ENCODE measurements at places on chromosomes 1 and 21. TPM values are rescaled to one million over a fixed set of nuclear protein-coding genes. Genes with fewer than 3 reads are reported as not detected.

GRCh38 chr1:11072216-11072917 is 12.5 kb upstream of the SRM start:
- no peak for DNase-seq

DNA sequence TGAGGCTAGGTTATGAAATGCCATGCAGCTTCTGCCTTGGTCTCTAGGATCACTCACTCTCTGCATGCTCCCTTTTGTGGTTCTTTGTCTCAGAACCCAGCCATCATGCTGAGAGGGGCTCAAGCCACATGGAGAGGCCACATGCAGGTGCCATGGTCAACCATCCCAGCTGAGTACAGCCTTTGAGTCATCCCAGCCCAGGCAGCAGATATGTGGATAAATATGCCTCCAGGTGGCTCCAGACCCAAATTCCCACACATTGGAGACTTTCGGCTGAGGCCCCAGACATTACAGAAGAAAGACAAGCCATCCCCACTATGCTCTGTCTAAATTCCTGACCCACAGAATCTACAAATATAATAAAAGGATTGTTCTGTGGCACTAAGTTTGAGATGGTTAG is 102.0 kb downstream of the LHX9 start:
- DNase-seq: no peak

DNA sequence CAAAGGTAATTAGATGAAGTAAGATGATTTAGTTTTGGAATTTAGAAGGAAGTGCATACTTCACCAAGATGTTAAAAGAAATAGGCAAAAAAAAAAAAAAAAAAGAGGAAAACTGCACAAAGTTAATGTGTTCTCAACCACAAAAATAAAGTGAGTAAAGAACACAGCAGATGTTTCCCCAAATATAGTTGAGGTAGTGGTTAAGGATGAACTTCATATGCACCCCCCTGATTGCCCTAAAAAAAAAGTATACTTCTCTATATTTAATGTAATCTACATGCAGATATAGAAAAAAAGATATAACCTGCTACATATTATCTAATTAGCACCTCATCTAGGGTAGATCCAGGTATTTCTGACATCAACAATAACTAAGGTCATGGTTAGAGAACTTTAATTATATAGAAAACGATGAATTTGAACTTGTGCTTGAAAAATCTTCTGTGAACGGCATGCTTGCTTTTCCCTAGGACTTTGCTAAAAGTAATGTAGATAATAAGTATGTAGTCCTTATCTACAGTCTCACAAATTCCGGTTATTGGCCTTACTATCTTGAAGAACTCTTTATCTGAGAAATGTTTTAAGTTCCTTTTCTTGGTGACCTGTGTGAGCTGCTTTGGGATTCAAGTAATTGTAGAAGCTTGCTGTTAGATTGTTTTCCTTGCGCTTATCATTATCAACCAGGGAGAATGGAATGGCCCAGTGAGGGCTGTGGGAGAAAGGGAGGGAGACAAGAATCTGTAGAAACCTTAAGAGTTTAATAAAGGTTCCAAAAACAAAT is 70.1 kb upstream of the LRRC7 start:
- no peak for DNase-seq

- no peak for DNase-seq
Observed at GRCh38 chr1:190205713-190206112, 272.0 kb downstream of the BRINP3 start.

DNA sequence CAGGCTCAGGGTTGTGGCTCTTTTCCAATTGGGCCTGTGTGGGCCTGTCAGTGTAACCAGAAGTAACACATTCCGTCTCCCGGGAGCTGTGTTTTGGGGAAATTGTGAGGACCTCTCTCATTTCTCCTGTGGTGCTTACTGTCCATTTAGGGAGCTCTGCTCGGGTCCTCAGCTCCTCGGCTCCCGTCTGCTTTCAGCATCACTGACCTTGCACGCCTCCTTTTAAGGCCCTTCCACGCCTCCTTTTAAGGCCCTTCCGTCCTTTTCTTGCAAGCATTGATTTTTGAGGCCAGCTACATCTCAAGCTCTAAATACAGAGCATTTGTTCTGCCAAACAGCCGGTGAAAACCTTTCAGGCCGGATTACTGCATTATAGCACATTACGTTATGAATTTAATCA is 9.7 kb downstream of the CA6 start:
- DNase-seq: no peak

DNA sequence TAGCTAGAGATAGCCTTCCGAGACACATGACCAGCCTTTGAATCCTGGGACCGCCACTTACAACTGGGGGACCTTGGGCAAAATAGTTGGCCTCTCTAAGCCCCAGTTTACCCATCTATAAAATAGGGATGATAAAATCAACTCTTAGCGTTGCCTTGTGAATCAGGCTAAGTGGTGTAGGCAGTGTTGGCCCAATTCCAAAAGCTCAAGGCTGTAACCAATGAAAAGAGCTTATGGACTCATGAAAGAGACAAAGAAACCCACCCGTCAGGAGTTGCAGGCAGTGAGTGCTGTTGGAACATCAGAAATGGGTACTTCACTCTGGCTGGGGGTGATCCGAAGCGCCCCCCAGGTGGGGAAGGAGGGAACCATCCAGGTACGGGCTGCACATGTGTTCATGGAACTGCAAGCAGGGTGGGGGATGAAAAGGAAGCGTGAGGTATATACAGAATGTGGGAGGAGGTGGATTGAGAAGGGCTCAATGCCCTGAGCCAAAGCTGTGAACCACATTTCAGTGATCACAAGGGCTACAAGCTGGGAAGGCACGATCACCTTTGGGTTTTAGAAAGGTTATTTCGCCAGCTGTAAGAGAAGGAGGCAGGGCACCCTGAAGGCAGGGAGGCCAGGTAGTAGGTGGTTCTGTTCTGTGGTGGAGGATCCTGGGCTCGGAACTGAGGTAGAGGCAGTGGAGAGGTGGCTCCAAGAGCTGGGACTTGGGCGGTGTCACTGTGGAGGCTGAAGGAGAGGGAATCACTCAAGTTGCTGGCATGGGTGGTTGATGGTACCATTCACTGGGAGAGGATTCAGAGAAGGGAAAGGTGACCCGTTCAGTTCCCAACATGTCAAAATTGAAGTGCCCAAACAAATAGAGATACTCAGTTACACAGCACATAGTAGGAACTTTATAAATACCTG is 11.4 kb upstream of the KIAA1614 start:
- no peak for DNase-seq

DNA sequence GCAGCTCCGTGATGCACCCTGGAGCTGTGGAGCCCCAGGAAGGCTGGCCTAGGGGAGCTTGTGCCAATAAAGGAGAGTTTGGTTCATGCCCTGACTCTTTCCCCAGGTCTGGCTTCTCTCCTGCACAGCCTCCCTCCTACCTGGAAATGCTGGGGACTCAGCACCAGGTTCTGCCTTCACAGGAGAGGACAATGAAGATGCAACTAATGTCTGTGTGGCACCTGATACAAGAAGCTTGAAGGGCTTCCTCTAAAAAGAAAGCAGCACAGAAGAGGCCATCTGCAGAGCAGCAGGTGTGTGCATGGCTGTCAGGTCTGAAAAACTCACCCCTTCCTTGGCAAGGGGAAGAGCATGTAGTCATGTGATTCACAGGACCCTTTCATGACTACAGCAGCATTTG is 43.7 kb upstream of the SLC44A3 start:
- no peak for DNase-seq

DNA sequence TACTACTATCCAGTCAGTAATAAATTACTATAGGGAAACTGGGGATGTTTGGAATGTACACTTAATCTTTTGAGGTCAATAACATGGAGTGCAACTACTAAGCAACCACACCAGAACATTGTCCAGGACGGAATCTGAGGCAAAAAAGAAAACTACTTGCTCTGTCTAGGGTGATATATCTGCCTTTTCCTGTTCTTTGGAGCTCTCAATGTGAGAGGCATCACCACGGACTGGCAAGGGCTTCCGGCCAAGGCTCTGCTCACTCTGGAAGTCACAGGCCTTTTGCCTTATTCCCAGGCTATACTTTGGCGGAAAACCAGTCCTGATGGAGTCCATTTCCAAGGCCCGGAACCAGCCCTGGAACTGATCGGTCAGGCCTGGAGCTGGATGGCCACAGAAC is 94.2 kb downstream of the DTL start:
- no peak for DNase-seq

SPATA45 gene
- total RNA-seq: 0.75 TPM
